ENCODE measurements at places on chromosomes 7 and 10.
A peak's percentile ranks its signal among the peaks of the same experiment; 100 is the strongest.

DNA sequence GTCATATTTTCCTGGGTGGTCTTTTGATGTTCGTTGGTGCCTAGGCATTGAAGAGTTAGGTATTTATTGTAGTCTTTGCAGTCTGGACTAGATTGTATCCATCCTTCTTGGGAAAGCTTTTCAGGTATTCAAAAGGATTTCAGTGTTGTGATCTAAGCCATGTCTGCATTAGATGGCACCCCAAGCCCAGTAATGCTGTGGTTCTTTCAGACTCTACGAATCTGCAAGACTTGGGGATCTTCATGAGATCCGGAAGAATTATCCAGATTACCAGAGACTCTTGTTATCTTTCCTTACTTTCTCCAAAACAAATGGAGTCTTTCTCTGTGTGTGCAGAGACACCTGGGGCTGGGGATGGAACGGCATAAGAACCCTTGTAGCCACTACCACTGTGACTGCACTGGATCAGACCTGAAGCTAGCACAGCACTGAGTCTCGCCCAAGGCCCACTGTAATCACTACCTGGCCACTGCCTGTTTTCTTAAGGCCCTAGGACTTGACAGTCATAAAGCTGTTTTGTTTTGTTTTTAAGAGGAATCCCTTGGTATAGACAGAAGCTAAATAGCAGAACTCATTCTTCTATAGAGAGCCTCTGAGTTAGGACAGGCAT, 75.5 kb downstream of the MARCHF5 start:
- no peak for DNase-seq

DNA sequence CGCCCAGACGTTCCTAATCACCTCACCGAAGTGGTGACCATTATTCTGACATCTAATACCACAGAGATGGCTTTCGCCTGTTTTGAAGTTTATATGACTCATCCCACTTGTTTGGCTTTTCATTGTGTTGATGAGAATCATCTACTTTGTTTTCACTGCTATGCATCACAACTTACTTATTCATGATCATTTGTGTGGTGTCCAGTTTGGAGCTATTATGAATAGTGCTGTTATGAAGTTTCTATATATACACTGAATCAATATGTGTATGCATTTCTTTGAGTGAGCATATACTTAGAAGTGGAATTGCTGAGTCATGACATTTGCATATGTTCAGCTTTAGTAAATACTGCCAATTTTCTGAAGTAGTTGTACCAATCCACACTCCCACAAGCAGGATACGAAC, 38.6 kb upstream of the TNKS2 start:
- DNase-seq = no peak

DNA sequence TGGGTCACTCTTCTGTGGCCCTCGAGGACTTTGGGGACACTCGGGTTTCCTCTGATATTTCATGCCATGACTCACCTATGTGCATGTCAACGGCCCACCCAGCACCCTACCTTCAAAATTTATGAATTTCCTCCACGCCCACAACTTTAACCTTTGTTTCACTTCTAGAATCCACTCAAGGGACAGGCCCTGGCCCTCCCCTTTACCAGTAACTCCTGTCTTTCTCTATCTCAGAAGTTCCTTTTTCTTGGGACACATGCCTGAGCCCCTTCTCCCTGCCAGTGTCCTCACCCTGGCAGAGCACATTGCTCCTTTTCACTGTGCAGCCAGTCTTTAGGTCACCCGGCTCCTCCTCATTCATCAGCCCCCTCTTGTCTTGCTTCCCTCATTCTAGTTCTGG, 282.5 kb upstream of the KLF6 start:
- no peak for DNase-seq

DNA sequence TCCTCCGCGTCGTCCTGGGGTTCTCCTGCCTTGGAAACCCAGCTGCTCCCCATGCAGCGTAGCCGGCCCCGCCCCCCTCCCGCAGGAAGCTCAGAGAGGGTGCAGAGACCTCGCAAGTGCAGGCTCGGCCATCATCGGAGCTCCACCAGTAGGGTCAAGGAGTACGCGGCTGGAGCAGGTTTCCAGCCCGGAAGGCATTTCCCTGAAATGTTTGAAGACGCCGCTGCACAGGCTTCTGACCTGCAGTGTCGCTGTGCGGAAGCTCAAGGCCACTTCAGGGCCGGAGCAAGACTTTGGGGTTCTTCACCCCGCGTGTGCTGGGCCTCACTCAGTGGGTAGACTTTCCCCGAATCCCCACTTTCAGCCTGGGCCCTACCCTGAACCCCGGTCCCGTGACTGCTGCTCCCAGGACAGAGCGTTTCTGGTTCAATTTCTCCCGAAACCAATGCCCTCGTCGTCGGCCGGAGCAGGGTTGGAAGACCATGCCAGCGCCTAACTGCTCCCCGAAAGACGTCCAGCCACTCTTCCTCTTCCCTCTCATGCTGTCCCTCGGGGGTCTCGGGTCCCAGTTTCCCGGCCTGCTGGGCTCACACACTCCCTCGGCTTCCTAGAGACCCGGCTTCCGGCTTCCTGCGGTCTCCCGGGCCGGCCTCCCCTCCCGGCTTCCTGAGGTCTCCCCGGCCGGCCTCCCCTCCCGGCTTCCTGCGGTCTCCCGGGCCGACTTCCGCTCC, 52.1 kb downstream of the INSIG1 start:
- DNase-seq = no peak

DNA sequence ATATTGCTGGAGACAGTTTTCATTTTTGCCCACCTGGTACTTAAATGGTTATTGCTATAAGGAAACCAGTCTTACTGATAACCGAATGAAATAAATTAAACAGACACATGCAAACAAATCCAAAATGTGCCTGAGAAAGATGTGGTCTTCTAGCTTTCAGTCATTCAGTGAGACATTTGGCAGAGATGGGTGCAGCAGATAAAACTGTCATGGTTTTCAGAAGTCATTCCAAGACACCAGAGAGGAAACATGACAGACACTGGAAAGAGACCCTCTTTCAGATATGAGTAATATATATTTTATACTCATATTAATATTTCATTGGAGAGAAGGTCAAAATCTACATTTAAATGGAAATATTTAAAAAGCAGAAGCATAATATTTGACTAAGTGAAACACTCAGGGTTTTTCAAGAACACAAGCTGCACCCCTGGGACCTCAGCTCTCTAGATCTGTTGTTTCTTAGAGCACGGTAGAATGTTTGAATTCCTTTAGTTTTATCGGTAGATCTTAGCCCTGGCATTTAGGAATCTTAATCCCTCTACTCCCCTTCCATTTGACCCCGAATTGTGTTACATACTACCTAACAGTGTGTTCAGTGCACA, 246.1 kb downstream of the AUTS2 start:
- no peak for DNase-seq

GRCh38 chr10:131731780-131732630, 168.8 kb upstream of the PPP2R2D start:
- no peak for DNase-seq

- no peak for DNase-seq
Measured at GRCh38 chr10:117262903-117263293, 22.0 kb downstream of the SLC18A2 start.

- no peak for DNase-seq
Measured at GRCh38 chr7:98240961-98241673, 10.9 kb downstream of the TECPR1 start.

- DNase-seq = no peak
Measured at GRCh38 chr7:151271699-151272355, 23.3 kb upstream of the SMARCD3 start.

- no peak for DNase-seq
Measured at GRCh38 chr7:5637415-5637814, 144.0 kb downstream of the RNF216 start.

- no peak for DNase-seq
Measured at GRCh38 chr10:86164960-86165630, 201.5 kb downstream of the GRID1 start.

DNA sequence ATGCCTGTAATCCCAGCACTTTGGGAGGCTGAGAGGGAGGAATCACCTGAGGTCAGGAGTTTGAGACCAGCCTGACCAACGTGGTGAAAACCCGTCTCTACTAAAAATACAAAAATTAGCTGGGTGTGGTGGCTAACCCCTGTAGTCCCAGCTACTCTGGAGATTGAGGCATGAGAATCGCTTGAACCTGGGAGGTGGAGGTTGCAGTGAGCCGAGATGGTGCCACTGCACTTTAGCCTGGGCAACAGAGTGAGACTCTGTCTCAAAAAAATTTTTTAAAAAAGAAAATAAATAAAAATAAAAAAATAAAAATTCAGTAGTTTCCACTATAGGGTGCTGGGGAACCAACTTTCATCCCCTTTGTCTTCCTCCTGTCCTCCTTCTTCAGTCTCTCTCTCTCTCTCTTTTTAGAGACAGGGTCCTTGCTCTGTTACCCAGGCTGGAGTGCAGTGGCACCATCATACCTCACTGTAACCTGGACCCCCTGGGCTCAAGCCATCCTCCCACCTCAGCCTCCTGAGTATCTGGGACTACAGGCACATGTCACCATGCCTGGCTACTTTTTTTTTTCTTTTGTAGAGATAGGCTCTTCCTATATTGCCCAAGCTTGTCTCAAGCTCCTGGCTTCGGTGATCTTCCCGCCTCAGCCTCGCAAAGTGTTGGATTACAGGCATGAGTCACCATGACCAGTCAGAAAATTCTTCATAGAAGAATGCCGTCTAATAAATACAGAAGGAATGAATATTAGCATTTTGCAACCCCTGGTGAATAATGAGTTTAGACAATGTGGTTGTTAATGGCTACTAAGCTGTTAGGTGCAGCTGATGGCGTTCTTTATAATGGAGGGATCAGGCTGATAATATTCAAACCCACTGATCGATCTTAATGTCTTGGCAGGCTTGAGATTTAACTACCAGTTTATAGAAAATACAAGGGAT, 20.6 kb downstream of the RBM20 start:
- no peak for DNase-seq

GRCh38 chr7:105943486-105943885, 19.6 kb upstream of the CDHR3 start:
- DNase-seq = no peak

GRCh38 chr10:25758041-25758457, 176.0 kb upstream of the MYO3A start:
- DNase-seq = peak; percentile 30

DNA sequence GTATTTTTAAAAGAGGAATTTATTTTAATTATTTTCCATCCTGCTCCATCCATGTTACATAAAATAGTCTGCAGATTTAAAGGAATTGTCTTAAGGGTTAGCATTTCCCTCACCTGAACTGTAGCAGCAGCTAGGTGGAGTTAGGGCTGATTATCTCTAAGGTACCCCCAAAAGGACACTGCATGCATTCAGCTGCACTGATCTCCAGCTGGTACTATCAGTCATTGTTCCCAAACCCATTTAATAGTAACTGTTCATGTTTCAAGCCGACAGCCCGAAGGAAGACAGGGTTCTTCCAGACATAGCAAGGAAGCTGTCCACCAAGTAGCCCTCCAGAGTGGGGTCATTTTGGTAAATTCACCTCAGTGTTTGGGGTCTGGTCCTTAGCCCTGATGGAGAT, 48.7 kb downstream of the FAM171A1 start:
- DNase-seq = no peak

DNA sequence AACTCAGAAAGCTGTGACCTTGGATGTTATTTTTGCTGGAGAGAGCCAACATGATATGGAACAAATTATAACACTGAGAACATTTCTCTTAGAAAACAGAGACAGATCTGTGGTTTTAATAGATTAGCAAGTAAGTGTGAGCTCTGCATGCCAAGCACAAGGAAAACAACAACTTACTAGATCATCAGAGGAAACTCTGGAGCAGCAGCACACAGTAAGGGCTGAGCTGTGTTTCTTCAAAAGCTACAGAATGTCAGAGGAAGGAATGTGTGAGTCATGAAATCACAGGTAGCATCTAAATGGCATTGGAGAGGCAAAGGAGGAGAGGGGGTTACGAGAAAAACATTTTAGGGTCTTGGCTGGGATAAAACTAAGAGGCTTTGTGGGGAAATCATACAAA, 283.4 kb upstream of the FZD8 start:
- DNase-seq = no peak

DNA sequence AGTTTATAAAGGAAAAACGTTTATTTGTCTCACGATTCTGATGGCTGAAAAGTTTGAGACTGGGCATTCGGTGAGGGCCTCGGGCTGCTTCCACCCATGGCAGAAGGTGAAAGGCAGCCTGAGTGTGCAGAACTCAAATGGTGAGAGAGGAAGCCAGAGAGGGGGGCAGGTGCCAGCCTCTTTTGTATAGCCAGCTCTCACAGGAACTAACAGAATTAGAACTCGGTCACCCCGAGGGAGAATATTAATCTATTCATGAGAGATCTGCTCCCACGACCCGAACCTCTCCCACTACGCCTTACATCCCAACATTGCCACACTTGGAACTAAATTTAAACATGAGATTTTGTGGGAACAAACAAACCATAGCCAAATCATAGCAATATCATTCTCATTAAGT, 112.6 kb downstream of the ZPBP start:
- no peak for DNase-seq

- DNase-seq = no peak
Measured at GRCh38 chr7:51352174-51353100, 35.8 kb upstream of the COBL start.

DNA sequence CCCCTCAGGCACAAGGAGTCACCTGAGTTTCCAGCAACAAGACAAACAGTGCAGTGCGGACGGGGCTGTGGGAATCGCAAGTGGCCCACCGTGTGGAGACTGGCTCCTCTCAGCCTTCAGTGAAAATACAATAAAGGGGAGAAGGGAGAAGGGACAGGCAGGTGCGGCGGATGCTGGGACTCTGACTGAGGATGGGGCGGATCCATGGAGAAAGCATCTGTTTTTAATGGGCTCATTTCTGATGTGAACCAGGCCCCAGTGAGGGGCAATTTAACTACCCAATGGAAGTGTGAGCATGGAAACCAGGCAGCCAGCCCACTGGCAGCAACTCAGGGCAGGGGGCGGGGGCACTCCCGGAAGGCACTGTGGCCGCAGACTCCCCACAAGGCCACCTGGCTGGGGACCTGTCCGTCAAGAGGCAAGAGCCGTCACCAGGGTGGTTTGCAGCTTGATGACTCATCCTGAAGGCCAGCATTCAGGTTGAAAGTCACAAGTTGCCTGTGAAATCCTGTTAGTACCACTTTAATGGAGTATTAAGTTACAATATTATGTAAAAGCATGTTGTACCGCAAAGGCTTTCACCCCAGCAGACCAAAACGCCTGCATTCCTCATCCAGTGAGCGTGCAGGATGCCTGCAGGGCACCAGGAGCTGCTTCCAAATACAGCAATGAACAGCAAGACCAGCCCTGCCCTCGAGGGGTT, 476.4 kb downstream of the PTPRN2 start:
- DNase-seq = no peak

GRCh38 chr7:130853503-130854279, 119.7 kb upstream of the KLF14 start:
- no peak for DNase-seq

DNA sequence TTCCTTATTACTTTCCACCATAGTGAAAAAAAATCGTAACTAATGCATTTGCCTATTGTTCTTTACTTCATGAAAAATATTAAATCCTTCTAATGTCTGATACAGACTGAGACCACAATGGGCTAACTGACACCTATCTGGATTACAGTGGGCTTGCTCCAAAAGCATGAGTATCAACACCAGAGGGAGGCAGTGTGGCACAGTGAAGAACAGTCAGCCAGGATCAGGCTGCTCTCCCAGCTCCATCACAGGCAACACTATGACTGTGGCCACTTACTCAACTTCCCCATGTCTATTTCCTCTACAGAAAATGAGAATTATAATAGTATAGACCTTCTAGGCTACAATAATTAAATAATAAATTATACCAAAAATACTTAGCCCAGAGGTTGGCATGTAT, 97.2 kb downstream of the SLC25A13 start:
- no peak for DNase-seq

Data from hindlimb muscle (tissue), 1 donor.